H4 (cell line): ENCODE measurements at places on chromosomes 2 and 18. TPM values are rescaled to one million over a fixed set of nuclear protein-coding genes. Genes with fewer than 3 reads are reported as not detected.

DNA sequence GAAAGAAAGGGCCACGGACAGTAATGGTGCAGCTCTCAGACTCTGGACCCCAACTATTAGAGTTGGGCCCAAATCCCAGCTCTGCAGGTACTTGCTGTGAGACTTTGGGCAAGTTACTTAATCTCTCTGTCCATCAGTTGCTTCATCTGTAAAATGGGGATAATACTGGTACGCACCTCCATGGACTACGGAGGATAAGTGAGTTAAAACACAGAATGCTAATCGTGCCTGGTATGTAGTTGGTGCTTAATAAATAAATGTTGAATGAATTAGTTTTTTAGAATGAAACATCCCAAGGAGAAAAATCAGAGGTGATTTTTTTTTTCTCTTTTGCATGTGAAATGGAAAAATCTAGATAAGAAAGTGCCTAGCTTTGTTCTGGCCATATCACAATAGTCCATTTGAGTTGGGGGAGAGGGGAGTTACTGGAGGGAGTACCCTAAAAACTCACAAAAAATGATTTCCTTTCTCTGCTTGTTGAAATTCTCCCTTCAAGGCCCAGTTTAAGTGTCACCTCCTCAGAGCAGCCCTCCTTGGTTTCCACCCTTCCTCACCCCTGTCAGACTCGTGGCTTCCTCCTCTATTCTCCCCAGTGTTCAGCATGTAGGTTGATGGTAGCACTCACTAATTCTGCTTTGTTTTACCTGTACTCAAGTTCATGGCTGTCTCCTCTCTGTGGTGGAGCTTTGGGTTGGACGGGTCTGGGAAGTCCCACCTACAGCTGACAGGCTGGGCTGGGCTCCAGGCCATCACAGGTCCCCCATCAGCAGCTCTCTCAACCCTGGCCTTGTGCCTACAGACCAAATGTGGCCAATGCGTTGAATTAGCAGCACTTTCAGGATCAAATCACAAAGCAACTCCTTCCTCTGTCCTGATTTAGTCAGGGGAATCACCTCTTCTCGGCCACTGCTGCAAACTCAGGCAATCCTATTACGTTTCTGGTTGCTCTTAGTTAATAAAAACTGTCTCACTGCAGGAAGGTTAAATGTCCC, 92.8 kb upstream of the TAF1B start:
- DNase-seq, result no peak

DNA sequence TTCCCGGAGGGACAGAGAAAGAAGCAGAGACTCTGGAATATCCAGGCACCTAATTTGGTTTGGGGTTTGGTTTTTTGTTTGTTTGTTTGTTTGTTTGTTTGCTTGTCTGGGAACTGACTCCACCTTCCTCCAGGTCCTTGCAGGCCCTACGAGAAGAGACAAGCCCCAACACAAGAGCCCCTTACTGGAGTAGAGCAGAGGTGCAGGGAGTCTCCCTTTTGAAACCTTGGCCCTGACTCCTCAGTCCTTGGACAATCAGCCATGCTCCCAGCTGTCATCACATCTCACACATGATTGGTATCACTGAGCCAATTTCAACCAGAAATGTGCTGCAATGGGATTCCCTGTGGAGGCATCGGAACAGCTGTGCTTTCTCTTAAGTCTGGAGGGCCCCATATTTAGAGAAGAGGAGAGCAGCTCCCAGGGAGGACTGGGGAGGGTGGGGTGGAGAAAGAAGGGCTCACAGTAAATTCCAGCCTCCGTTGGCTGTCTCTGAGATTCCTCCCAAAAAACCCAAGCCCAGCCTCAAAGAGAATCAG, 279.9 kb upstream of the NCKAP5 start:
- DNase-seq, result no peak

The AKAIN1 gene
- not detected in 2 replicates for total RNA-seq

GRCh38 chr2:152176113-152176714, 651 bp upstream of the STAM2 start:
- DNase-seq, result no peak

- DNase-seq, result no peak
Measured at GRCh38 chr2:73075477-73076373, 4.2 kb upstream of the SFXN5 start.

GRCh38 chr18:74126684-74127655, 20.7 kb downstream of the FBXO15 start:
- DNase-seq, result no peak

DNA sequence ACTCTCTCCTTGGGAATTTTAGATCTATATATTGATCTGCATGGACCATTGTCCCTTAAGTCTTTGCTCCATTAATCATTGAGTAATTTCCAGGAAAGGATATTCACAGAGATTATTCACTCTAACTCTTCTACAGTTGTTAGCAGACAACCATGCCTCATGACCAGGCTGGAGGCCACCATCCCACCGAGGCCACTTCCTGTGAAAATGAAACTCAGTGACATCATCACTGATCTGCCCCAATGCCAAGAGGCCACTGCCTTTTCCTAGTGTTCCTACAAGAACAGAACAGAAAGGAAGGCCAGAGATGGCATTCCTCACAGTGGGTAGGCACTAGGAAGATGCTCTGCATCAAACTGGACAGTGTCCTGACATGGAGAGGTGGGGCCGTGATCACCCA, 161.3 kb downstream of the DTNA start:
- peak; percentile 32 for DNase-seq
